ENCODE measurements at places on chromosomes 3 and 15.

DNA sequence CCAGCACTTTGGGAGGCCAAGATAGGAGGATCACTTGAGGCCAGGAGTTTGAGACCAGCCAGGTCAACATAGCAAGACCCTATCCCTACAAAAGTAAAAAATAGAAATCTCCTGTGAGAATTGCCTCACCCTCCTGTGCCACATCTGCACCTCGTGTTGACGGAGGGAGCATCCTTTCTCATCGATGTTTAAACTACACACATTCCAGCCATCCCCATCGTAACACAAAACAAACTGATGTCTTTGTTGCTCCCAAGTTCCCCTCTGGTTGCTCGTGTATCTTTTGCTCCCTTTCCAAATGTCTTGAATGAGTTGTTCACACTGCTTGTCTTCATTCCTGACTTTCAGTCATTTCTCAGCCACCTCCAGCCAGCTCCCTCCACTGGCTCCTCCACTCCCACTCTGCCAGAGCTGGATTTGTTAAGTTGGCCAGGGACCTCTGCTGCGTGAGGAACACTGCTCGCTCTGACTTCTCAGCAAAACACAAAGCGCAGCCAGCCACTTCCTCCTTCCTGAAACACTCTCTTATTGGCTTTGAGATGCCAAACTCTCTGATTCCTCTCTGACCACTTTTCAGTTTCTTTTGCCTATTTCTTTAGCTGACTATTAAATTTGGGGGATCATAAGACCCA is 53.6 kb upstream of the ATP13A3 start:
- no peak for DNase-seq

DNA sequence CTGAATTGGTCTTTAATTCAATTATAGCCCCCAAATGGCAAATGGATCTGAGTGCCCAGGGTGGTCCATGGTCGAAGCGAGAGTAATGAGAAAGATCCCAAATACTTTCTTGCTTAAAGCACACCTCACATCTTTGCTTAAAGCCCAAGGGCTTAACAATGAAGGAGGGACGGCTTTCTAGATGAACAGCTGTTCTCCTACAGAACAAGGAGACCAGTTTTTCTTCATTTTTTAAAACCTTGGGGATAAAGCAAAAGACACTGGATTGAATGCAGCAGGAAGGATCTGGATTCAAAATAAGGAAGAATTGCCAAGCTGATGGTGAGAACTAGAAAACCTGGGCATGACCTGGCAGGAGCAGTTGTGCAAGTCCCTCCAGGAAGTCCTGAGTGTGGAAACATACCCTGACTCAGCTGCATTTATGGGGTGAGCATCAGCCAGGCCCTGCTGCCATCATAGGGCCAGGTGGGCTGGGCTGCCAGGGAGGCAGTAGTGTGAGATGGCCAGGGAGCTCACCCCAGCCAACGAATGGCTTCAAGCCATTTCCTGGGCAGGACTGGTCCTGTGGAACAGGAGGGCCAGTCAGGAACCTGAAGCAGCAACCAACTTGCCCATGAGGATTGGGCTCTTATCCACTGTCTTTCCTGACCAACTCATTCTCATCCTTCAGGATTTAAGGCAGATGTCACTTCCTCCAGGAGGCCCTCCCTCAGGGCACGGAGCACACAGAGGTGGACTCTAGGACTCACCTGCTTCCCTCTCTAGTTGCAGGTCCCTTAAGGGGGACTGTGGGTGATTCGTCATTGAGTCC is 18.4 kb upstream of the RHCG start:
- DNase-seq: no peak

GRCh38 chr3:9397906-9398699 is 688 bp downstream of the SETD5 start:
- peak; percentile 61 for DNase-seq

DNA sequence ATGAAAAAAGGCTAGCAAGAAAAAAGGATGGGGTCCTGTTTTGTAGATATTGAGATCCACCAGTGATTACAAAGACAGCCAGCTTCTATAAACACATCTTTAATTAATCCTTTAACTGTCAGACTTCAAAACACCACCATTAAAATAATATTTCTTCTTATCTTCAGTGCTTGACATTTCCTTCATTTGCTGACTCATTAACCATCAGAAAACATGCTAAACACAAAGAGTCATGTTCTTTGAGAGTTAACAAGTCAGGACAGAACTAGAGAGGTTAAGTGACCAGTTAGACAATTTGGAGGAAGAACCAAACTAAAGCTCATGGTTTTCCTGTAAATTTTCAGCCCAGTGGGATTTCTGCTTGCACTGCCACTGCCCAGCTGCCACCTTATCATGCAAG is 111.4 kb downstream of the MEIS2 start:
- DNase-seq: no peak

GRCh38 chr15:37794947-37795346 is 139.5 kb upstream of the TMCO5A start:
- DNase-seq: no peak

- peak; percentile 7 for DNase-seq
These were observed 793 bp downstream of the APOD start for GRCh38 chr3:195582947-195583346.
